ENCODE measurements at places on chromosomes 7 and 10. TPM values are rescaled to one million over a fixed set of nuclear protein-coding genes. Genes with fewer than 3 reads are reported as not detected.

DNA sequence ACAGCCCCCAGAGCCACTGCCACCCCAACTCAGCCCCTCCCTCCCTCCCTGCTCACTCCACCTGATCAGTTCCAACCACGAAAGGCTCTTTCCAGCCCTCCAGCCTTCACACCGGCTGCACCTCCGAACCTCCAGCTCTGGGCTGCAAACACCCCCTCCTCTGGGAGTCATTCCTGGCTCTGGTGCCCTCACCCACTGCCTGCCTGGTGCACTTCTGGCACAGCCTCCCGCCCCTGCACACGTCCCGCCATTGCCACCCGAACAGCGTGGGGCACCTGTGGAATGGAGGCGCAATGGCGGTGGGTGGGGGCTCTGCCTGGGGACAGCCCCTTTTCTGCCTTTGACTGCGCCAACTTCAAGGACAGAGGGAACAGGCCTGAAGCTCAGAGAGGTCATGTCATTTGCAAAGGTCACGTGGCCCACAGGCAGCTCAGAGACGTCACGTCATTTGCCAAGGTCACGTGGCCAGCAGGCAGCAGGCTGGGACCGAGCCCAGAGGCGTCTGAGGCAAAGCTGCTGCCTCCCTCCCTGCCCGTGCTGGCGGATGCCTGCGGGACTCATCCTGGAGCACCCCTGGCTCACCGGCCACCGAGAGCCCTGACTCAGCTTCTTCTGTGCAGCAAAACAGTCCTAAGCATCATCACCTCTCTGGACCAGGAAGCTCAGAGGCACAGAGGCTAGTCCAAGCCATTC is 76.0 kb upstream of the DNAAF5 start:
- H3K27ac ChIP-seq, result no peak overlapping the region
- no peaks in the 10 kb centered on the region for H3K4me1 ChIP-seq
- no peak for DNase-seq
- H3K4me3 ChIP-seq, result no peak overlapping the region

DNA sequence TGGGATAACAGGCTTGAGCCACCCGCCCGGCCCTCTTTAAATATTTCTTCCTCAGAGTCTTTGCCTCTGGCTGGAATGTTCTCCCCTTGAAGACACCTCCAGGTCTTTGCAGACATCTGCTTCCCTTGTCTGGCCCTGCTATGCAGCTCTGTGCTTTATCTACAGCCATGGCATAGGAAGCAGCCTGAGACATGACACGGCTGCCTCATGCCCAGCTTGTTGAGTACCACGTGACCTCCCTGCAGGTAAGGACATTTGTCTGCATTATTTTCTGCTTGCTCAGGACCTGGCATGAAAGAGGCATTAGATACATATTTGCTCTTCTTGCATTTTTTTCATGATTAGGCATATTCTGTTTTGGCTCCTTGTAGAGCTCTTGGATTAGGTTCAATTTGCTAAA is 113.8 kb upstream of the KLF6 start:
- H3K36me3 ChIP-seq, result no peaks in the 10 kb centered on the region
- peak; percentile 91 for DNase-seq
- no peak overlapping the region for H3K4me3 ChIP-seq
- peaks cover 51% of the 10 kb centered on the region for H3K4me1 ChIP-seq
- H3K27ac ChIP-seq, result peak overlapping the region; percentile 90
- H3K27me3 ChIP-seq, result no peaks in the 10 kb centered on the region

The CROT gene
- polyA plus RNA-seq, result 22.3 TPM

- H3K27ac ChIP-seq, result no peak overlapping the region
- H3K4me1 ChIP-seq, result no peaks in the 10 kb centered on the region
- DNase-seq, result no peak
- H3K4me3 ChIP-seq, result no peak overlapping the region
Observed at GRCh38 chr7:66514050-66514449, 114.6 kb upstream of the KCTD7 start.

The ZNF487 gene
- polyA plus RNA-seq, result 4.1 TPM

GRCh38 chr10:31148951-31149350 is 117.3 kb upstream of the ZNF438 start:
- no peak for DNase-seq
- H3K4me1 ChIP-seq, result peaks cover 13% of the 10 kb centered on the region
- no peaks in the 10 kb centered on the region for H3K36me3 ChIP-seq
- H3K4me3 ChIP-seq, result no peak overlapping the region
- H3K27ac ChIP-seq, result no peak overlapping the region
- H3K27me3 ChIP-seq, result no peaks in the 10 kb centered on the region

DNA sequence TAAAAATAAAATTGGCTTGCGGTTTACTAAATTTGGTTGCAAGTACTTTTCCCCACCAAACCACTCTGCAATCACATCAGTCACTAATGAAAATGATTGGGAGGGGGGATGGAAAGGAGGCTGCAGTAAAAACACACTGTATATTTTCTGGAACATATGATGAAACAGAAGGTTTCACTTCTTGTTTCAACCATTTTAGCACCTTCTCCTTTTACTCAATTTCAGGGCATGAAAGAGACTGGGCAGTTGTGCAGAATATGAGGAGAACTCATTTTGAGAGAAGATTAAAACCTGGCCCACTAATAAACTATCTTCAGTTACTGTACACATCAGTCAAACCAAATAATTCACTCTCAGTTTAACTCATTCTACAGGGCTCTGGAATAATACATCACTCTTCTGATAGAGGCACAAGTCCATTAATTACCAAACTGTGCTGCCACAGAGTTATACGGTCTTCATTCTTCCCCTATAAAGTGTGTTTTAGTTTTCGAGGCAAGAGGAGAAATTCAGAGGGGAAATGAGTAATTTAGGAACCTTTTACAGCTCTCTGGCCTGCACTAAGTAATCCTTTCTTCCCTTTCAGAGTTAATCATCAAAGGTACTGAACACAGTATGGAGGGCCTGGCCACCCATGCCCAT is 25.5 kb downstream of the JAZF1 start:
- peaks cover 9% of the 10 kb centered on the region for H3K4me1 ChIP-seq
- no peaks in the 10 kb centered on the region for H3K36me3 ChIP-seq
- no peak overlapping the region for H3K4me3 ChIP-seq
- no peak overlapping the region for H3K27ac ChIP-seq
- no peaks in the 10 kb centered on the region for H3K27me3 ChIP-seq
- DNase-seq, result no peak

- H3K36me3 ChIP-seq, result no peaks in the 10 kb centered on the region
- H3K27me3 ChIP-seq, result no peaks in the 10 kb centered on the region
- DNase-seq, result no peak
- no peaks in the 10 kb centered on the region for H3K4me1 ChIP-seq
Observed at GRCh38 chr10:45111509-45111908, 110.8 kb downstream of the ZNF22 start.

- DNase-seq, result no peak
- H3K4me3 ChIP-seq, result no peak overlapping the region
- no peak overlapping the region for H3K27ac ChIP-seq
- no peaks in the 10 kb centered on the region for H3K27me3 ChIP-seq
Observed at GRCh38 chr10:120613180-120613579, 156.2 kb downstream of the PLPP4 start.

GRCh38 chr7:28016297-28016696 is 164.3 kb downstream of the JAZF1 start:
- H3K36me3 ChIP-seq, result no peaks in the 10 kb centered on the region
- peaks cover 7% of the 10 kb centered on the region for H3K4me1 ChIP-seq
- no peak overlapping the region for H3K4me3 ChIP-seq

The DKK1 gene
- polyA plus RNA-seq, result 223 TPM

The SLC39A12 gene
- polyA plus RNA-seq, result 0.03 TPM

The TBRG4 gene
- polyA plus RNA-seq, result 115 TPM

GRCh38 chr7:45073031-45073785 is 15.6 kb downstream of the NACAD start:
- DNase-seq, result no peak
- H3K27me3 ChIP-seq, result no peaks in the 10 kb centered on the region
- peaks cover 51% of the 10 kb centered on the region for H3K36me3 ChIP-seq
- no peak overlapping the region for H3K4me3 ChIP-seq
- peaks cover 3% of the 10 kb centered on the region for H3K4me1 ChIP-seq

- no peak for DNase-seq
- H3K4me3 ChIP-seq, result no peak overlapping the region
- H3K27me3 ChIP-seq, result no peaks in the 10 kb centered on the region
- H3K4me1 ChIP-seq, result peaks cover 6% of the 10 kb centered on the region
- no peaks in the 10 kb centered on the region for H3K36me3 ChIP-seq
- no peak overlapping the region for H3K27ac ChIP-seq
Observed at GRCh38 chr7:40582539-40582938, 447.7 kb downstream of the SUGCT start.

DNA sequence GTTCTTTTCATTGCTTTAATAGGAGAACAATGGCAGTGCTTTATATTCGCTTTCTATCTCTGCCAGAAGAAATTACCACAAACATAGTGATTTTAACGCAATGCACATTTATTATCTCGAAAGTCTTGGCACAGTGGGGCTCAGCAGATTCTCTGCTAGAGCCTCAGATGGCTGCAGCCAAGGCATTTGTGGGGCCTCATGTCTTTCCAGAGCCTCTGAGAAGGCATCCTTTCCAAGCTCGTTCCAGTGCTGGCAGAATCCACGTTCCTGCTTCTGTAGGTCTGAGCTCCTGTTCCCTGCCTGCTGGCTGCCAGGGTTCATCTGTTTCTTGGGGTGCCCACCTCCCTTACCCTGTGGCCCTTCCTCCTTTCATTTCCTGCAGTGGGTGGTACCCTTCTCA is 60.2 kb downstream of the LRRC18 start:
- peaks cover 2% of the 10 kb centered on the region for H3K27me3 ChIP-seq
- no peak overlapping the region for H3K27ac ChIP-seq
- H3K36me3 ChIP-seq, result no peaks in the 10 kb centered on the region
- H3K4me3 ChIP-seq, result no peak overlapping the region

GRCh38 chr7:70726951-70727378 is 405.0 kb upstream of the GALNT17 start:
- H3K36me3 ChIP-seq, result peaks cover 4% of the 10 kb centered on the region
- no peak for DNase-seq
- peaks cover 44% of the 10 kb centered on the region for H3K4me1 ChIP-seq
- no peak overlapping the region for H3K4me3 ChIP-seq

DNA sequence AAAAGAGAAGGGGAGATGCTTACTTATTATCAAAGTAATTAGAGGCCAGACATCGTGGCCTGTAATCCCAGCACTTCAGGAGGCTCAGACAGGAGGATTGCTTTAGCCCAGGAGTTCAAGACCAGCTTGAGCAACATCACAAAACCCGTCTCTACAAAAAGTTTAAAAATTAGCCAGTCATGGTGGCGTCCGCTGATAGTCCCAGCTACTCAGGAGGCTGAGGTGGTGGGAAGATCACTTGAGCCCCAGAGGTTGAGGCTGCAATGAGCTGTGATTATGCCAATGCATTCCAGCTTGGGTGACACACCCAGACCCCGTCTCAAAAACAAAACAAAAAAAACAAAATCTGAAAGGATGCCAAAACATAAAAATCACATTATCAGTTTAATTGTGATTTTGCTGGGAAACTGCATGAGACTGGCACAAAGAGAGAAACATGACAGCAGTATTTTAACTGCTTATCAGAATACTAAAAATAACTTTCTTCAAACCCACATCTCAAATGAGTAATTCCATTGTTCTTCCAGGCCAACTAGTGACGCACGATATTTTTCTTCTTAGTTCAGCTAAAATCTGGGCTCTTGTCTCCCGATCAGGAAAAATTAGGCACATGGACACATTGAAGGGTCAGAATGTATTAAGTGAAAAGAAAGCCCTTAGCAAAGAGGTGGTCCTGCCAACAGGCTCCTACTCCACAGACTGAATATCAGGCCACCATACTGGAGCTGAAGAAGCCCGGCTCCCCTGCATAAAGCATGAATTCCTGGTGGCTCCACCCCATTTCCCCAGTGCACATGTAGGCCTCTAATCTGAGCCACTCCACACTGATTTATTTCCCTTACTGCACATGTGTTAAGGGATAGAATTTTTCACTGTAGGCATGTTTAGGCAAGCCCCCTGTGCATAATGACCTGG is 9.6 kb upstream of the CCM2 start:
- DNase-seq, result no peak
- H3K4me1 ChIP-seq, result peaks cover 21% of the 10 kb centered on the region
- H3K36me3 ChIP-seq, result peaks cover 6% of the 10 kb centered on the region

- DNase-seq, result no peak
- no peak overlapping the region for H3K4me3 ChIP-seq
- H3K4me1 ChIP-seq, result no peaks in the 10 kb centered on the region
- H3K27ac ChIP-seq, result no peak overlapping the region
- no peaks in the 10 kb centered on the region for H3K27me3 ChIP-seq
- H3K36me3 ChIP-seq, result no peaks in the 10 kb centered on the region
Observed at GRCh38 chr10:2464483-2464882, 602.9 kb upstream of the PFKP start.

- no peaks in the 10 kb centered on the region for H3K27me3 ChIP-seq
- H3K4me3 ChIP-seq, result no peak overlapping the region
- no peak overlapping the region for H3K27ac ChIP-seq
Observed at GRCh38 chr7:57328963-57329362, 121.0 kb upstream of the ZNF716 start.

- no peaks in the 10 kb centered on the region for H3K27me3 ChIP-seq
- no peak for DNase-seq
- H3K4me1 ChIP-seq, result no peaks in the 10 kb centered on the region
- H3K4me3 ChIP-seq, result no peak overlapping the region
- no peak overlapping the region for H3K27ac ChIP-seq
Observed at GRCh38 chr7:158468700-158469296, 118.8 kb downstream of the PTPRN2 start.

- H3K27ac ChIP-seq, result no peak overlapping the region
- H3K4me3 ChIP-seq, result no peak overlapping the region
- DNase-seq, result no peak
- no peaks in the 10 kb centered on the region for H3K27me3 ChIP-seq
- H3K4me1 ChIP-seq, result no peaks in the 10 kb centered on the region
- no peaks in the 10 kb centered on the region for H3K36me3 ChIP-seq
Observed at GRCh38 chr7:104367926-104368325, 39.5 kb downstream of the LHFPL3 start.

- no peaks in the 10 kb centered on the region for H3K27me3 ChIP-seq
- H3K27ac ChIP-seq, result peak overlapping the region; percentile 80
- H3K4me1 ChIP-seq, result peaks cover 65% of the 10 kb centered on the region
- H3K36me3 ChIP-seq, result peaks cover 38% of the 10 kb centered on the region
- H3K4me3 ChIP-seq, result peak overlapping the region; percentile 28
- DNase-seq, result no peak
Observed at GRCh38 chr10:103757531-103758293, 97.7 kb downstream of the SH3PXD2A start.

All from keratinocyte (primary cell).